ENCODE measurements at places on chromosomes 13 and 19. TPM values are rescaled to one million over a fixed set of nuclear protein-coding genes. Genes with fewer than 3 reads are reported as not detected.

Gene PTPRH
- 0.04 TPM for polyA plus RNA-seq

- DNase-seq = peak; percentile 94
Measured at GRCh38 chr19:55446060-55446459, 3.0 kb upstream of the SHISA7 start.

Gene PALM3
- polyA plus RNA-seq = 0.11 TPM

- DNase-seq = no peak
Measured at GRCh38 chr13:40259899-40260298, 406.5 kb downstream of the FOXO1 start.

DNA sequence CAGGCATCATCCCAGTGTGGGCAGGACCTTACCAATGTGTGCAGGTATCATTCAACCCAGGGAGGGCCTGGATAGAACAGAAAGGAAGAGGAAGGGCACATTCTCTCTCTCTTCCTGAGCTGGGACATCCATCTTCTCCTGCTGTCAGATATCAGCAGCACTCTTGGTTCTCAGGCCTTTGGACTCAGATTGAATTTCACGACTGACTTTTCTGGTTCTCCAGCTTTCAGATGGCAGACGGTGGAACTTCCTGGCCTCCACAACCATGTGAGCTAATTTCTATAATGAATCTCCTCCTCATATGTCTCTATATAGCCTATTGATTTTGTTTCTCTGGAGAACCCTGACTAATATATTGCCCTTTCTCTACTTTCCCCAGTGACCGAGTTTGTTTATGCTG, 77.3 kb downstream of the OLFM4 start:
- no peak for DNase-seq

Gene KASH5
- polyA plus RNA-seq = not detected

DNA sequence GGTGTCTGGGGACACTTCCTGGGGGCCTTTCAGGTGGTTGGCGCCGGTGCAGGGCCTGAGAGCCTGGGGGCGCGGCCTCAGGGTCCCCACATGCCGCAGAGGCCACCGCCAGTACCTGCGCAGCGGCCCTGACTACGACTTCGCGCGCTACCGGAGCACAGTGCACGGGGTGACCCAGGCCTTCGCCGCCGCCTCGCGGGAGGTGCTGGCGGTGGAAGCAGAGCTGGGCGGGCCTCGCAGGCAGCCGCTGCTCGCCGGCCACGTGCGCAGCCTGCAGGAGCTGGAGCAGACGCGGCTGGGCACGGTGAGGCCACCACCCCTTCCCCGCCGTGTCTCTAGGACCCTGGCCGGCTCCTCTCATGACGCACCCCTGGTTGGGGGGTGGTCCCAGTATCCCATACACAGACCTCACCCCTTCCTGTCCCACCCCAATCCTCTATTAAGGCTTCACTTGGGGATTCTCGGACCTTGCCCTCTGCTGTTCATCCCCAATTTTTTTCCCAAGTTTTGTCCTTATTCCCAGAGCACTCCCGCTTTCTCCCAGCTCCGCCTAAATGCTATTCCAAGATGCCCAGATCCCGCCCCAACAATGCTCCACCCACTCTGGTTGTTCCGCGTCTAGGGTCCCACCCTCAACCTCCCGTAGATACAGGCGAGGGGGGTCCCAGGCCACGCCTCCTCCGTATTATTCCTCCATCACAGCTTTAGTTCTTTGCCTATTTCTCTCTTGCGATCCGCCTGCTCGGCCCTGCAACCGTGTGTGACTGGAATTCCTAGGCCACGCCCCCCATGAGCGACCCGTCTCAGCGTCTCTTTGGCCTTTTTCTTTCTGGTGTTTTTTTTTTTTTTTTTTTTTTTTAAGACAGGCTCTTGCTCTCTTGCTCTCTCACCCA, 1.0 kb downstream of the REX1BD start:
- peak; percentile 65 for DNase-seq

- peak; percentile 31 for DNase-seq
Measured at GRCh38 chr19:2201473-2202148, 34.5 kb downstream of the PLEKHJ1 start.

GRCh38 chr13:107296804-107297203, 728.9 kb upstream of the ARGLU1 start:
- peak; percentile 14 for DNase-seq

Gene SLC17A7
- 0.04 TPM for polyA plus RNA-seq

Gene CATSPERD
- polyA plus RNA-seq = not detected
